ENCODE measurements at places on chromosomes 6 and 20.

DNA sequence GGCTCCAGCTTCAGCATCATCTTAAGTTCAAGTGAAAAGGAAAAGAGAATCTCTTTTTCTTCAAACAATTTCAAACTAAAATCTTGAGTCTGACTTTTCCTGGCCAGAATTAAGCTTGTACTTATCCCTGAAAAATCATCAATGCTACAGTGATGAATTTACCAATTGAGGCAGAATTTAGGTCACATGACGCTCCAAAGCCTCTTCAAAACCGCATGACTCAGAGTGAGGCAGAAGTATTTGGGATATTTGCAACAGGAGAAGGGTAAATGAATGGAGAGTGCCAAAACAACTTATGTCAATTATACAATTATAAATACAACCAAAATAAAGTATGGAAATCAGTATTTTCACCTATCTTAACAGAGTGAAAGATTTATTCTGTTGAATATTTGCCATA is 515.5 kb downstream of the COL12A1 start:
- no peak for DNase-seq

- no peak for DNase-seq
Measured at GRCh38 chr20:25606094-25606695, 17.6 kb downstream of the NANP start.

GRCh38 chr20:19823216-19823615 is 65.2 kb downstream of the RIN2 start:
- DNase-seq = no peak

DNA sequence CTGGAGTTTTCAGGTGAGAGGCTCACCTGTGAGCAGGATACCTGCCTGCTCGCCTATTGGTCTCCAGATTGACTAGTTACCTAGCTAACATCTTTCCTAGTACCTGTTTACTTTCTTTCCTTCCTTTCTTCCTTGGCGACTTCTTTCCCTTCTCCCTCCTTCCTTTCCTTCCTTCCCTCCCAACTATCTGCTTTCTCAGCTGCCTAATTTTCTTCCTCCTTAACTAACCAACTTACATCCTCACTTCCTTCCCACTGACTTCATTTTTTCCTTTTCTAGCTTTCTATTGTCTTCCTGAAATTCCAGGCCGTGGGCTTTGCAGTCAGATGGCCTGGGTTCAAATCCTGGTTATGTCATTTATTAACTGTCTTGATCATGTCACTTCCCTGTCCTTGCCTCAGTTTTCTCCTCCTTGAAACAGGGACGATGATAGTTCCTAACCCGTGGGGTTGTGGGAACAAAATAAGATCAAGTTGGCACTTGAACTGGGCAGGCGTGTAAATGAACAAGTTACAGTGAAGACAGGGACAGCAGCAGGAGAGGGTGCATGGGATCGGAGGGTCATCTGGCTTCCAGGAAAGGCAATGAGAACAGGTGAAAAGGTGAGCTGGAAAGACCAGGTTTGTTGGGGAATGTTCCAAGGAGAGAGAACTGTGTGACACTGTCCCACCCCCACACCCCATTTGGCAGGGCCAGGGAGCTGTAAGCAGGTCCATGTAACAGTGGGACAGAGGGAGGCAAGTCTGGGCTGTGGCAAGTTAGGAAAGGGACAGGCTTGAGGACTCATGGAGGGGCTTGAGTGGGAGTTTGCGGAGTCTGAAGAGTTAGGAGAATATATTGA is 540 bp downstream of the SGK2 start:
- DNase-seq = no peak

DNA sequence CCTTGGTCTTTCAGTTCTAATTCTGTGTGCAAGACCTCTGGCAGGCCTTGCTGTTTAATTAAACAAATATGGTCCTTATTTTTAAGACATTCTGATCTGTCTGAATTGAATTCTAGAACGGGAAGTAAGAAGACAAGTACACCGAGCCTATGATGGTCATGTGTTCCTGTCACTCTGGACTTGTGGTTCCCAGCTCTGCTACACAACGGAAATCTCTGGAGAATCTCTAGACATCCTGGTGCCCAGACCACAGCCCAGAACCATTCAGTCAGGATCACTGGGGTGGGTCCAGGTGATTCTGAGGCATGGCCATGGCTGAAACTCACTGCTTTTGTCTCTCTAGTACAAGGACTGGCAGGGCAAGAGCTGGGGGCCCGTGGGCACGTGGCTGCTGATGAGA is 15.9 kb upstream of the KCNK16 start:
- DNase-seq = no peak

GRCh38 chr6:106117579-106117978 is 31.4 kb downstream of the PRDM1 start:
- no peak for DNase-seq

- peak; percentile 86 for DNase-seq
Measured at GRCh38 chr20:39849664-39850063, 839.4 kb downstream of the MAFB start.

- no peak for DNase-seq
Measured at GRCh38 chr6:39821742-39822532, 29.8 kb downstream of the DAAM2 start.

- DNase-seq = no peak
Measured at GRCh38 chr20:62752671-62753501, 43.4 kb upstream of the MRGBP start.

DNA sequence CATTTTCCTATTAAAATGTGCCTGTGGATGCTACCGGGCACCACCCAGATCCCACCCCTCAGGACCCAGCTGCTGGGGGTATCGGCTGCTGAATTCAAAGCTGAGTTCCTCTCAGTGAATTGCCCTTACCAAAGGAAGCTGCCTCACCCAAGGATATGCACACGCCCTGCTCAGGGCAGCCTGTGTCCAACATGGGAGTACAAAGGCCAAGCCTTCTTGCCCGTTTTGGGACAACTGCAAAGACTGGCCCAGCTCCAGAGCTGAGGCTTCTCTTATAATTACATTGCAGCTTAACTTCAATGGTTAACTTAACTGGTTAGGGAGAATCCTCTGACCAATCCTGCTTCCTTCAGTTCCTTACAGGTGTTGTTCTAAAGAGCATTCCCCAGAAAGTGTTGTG is 19.8 kb upstream of the FANCE start:
- DNase-seq = no peak

DNA sequence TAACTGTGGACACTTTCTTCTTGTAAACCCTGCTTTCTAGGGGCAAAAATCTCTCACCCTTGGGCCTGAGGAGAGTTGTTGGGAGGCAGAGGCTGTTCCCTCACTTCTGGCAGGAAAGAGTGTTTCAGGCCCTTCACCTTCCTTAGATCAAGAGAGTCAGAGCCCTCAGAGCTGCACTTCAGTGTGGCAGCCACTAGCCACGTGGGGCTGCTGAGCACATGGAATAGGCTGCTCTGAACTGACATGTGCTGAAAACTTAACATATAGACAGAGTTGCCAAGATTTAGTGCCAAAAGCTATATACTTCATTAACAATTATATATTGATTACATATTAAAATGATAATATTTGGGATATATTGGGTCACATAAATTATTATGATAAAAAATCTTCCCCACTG is 4.4 kb upstream of the LMBRD1 start:
- no peak for DNase-seq

GRCh38 chr20:33685328-33686099 is 671 bp downstream of the E2F1 start:
- no peak for DNase-seq

DNA sequence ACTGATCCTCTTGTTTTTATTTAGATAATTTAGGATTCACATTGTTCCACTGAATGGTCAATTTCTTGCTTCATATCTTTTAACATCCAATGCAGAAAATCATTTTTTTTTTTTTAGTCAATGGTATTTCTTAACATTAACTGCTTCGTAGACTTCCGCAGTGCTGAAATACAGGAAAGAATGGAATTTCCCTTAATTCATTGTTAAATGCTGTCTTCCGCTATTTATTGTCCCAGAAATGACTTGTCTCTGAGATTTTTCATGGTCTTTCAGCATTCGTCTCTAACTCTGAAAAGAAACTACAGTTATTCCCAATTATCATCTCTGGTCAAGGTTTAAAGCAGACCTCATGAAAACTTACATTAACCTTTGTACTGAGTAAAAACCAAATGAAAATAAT is 1029.1 kb upstream of the MANEA start:
- no peak for DNase-seq

DNA sequence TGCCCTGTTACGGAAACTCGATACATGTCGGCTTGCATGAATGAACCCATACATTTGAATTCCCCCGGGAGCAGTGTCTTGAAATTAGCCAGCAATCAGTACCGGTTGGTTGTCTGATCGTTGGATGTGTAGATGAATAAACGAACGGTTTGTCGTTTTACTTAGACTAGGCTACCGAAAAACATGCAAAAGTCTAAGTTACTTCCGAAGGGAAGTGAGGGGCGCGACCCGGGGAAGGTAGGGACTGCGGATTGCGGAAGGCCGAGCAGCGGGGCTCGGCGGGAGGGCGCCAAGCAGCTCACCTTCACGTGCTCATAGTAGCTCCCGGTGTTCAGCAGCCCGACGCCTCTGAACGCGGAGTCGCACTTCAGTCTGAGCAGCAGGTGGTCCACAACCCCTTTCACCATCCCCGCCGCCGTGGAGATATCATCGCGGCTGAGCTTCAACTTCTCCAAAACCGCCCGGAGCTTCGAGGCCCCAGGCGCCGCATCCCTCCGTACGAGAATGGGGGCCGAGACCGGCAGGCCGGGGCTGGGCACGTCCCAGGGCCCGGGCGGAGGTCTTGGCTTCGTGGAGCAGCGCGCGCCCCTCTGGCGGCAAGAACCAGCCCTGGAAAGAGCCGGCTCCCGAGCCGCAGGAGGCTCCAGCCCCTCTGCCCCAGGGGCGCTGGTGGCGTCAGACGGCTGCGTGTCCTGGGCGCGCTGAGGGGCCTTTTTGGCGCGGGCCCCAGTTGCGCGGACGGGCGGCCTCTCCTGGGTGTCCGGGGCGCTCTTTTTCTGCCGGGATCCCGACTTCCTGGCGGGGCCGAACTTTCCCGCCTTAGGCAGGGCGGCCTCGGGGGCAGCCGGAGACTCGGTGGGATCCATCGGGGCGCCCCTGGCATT is 632 bp downstream of the CGAS start:
- no peak for DNase-seq

DNA sequence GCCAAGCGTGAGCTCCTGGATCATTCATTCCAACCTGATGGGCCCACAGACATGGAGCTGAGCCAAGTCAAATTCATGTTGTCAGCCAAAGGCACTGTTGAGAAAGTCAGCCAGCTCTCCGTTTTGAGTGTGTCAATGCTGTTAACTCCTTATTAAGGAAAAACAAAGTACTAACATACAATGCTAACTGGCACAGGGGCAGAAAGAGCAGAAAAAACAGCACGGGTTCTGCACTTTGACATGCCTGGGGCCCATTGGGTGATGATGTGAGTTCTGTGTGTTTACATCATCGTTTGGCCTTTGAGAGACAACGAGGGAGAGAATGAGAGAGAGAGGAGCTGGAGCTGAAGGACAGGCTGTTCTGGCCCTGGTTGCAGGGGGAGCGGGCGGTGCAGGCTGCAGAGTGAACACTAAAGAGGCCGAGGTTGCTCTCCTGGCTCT is 85.9 kb downstream of the SMOC2 start:
- no peak for DNase-seq

DNA sequence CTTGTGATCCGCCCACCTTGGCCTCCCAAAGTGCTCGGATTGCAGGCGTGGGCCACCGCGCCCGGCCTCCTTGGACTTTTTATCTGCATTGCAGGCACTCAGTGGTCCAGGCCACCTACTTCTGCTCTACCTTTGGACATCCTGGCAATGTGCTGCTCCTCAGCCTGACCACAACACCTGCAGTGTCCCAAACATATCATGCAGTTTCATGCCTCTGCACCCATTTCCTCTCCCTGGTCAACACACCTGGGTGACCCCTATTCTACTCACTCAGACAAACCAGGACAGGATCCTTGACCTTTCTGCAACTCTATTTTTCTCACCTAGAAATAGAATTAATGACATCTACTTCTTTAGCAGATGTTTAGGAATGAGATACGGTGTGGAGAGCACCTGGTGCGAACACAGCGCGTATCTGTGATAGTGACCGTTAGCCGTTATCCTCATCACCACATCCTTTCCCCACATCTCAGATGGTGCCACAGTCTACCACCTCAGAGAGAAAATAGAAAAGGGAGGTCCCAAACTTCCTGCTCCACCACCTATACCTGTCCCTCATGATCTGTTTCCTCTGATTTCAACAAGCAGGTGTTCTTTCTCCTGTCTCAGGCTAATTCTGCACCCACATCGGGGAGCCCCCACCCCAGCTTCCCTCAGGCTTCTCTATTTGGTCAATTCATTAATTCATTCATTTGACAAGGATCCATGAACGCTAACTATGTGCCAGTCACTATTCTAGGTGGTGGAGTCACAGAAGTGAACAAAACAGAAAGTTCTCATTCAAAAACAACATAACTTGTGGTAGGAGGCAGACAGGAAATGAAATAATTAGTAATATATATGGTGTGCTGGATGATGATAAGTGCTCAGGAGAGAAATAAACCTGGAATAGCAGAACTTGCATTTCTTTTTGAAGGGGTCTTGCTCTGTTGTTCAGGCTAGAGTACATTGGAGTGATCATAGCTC is 4.3 kb upstream of the BTN3A2 start:
- no peak for DNase-seq

- no peak for DNase-seq
Measured at GRCh38 chr6:32635526-32636123, 1.6 kb upstream of the HLA-DQA1 start.

GRCh38 chr6:85551264-85551663 is 42.4 kb downstream of the SNX14 start:
- DNase-seq = no peak

GRCh38 chr6:12782136-12782535 is 65.6 kb downstream of the PHACTR1 start:
- no peak for DNase-seq

DNA sequence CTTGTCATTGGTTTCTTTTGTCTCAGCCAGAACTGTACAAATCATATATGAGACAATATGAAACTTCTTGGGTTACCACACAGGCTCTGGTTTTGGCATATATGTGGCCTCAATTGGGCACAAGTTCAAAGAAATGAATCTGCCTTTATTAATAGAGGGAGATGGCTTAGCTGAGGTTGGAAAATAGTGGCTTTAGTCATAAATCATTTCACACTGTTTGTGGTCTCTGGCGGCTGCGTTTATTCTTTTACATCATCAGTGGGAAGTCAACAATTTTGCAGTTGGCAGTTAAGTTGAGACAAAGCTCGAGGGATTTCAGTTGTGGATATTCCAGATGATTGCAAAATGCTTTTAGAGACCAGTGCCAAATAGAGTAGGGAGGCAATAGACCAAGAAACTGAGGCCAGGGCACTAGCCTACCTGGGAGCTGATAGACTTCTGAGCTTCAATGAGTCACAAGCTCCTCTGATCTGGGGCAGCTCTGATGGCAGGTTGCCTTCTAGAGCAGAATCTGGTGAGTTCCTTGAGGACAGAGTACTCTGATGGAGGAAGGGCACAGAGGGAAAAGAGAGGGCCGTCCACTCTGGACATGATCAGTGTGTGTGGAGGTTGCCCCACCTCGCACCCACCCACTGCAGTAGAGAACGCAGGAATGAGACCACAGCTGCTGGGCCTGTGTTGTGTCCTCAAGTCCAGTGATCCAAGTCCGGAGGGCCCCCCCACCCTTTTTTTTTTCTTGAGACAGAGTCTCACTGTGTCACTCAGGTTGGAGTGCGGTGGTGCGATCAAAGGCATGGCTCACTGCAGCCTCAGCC is 73.5 kb downstream of the ARMC2 start:
- peak; percentile 43 for DNase-seq
